ENCODE measurements at places on chromosomes 5 and 9.

DNA sequence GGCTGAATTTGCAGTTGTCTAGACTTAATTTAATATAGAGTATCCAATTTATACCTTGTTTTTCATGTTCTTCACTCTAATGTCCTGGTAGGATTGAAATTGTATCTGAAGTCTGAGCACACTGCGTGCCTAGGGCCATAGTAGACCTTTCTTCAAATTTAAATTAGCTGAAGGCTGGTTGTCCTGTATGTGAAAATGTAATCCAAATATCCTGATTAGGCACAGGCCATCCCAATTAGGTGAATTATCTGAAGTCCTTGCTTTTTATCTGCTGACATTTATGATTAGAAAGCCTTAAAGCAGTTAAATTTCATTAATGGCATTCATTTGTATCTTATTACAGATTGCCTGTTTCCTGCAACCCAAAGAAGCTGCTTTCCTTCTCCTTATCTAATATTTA is 20.4 kb downstream of the CDC26 start:
- no peak for DNase-seq

- DNase-seq = no peak
Observed at GRCh38 chr5:74627646-74628279, 12.8 kb downstream of the ENC1 start.

DNA sequence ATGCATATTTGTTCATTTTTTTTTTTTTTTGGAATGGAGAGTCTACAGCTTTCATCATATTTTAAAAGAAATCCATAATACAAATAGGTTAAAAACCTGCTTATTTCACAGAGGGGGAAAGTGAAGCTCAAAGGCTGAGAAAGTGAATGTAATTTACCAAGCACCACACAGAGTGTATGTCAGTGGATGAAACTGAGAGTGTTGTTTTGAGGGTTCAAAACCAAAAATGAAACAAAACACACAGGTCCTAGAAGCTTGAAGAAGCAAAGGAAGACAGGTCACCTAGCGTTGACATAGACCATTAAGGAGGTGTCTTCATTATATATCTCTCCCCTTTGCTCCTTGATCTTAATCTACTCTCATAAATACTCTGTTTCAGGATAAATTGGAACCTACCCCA is 7.5 kb downstream of the NMUR2 start:
- no peak for DNase-seq

DNA sequence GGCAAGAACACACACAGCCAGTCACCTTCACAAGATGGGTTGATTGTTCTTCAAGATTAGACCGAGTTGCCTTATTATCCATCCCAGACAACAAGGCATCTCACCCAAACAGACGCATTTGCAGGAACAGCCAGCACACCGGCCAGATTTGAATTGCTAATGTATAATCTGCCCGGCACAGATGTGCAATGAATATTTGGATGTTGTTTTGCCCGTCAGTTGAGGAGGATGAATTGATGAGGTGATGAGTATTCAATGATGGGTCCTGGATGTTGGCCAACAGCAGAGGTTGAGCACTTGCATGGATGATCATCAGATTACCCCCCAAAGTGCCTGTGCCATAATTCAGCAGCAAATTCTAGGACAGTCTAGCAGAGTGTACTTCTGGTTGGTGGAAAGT is 20.1 kb downstream of the ALG2 start:
- DNase-seq = no peak

DNA sequence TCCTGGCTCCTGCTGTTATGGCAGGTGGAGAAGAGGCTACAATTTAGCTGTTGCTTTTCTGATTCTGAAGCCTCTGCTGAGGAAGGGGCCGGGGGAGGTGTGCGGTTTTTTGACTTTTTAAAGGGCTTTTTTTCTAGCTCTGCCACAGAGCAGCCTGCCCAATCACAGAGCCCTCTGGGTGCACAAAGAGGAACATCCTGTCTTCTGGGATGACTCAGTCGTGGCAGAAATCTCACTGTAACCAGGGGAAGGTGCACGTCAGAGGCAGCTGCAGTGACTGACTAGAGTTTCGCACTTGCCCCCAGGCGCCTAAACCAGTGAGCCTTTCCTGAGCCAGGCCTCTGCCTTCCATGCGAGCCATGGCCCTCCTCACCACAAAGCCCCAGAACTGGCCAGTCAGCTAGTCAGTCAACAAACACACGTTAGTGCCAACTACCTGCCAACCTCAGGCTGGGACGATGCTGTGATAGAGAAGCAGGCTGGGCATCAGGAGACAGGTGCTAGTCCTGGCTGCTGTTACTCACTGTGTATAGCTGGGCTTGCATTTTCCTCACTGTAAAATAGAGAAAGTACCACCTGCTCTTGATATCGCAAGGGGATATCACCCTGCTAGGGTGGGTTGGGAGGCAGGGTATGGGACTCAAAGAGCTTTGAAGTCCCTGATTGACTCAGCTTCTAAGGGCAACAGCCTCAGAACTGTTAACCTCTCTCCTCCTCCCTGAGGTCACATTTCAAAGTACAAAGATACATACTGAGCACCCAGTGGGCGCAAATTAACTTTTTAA is 2.2 kb downstream of the AKNA start:
- DNase-seq = peak; percentile 82

DNA sequence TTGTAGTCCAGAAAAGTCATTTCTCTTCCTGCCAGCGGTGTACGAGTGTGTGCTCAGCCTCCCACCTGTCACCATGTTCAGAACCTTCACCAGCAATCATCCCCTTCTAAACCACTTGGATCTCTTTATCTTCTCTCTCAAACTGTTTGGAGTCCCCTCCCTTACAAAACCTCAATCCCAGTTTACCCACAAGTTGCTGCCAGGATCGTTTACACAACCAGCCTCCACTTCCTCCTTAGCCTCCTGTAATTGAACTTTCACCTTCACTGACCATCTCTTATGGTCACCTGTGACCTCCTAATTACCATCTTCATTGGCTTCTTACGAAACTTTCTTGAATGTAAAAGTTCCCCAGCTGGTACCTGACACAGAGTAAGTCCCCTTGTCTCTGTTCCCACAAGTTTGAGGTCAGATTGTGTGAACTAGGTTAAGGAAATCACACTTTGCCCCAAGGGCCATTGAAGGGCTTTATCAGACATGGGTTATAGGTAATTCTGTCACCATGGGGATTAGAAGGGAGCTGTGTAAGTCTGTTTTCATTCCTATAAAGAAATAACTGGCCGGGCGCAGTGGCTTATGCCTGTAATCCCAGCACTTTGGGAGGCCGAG is 20.0 kb downstream of the RNF44 start:
- DNase-seq = no peak

DNA sequence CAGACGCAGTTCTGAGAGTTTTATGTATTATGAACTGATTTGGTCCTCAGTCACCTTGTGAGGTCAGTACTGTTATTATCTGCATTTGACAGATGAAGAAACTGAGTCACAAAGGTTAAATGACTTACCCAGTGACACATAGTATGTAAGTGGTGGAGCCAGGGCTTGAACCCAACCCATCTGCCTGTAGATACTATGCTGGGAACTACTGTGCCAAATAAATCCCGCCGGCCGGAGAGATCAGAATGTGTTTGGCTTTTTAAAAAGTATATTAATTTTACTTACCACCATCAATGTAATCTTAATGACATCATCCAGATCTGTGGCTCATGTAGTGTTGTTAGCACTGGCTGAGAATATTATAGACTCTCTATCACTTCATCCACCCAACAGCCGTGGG is 80.8 kb downstream of the ZNF618 start:
- no peak for DNase-seq

DNA sequence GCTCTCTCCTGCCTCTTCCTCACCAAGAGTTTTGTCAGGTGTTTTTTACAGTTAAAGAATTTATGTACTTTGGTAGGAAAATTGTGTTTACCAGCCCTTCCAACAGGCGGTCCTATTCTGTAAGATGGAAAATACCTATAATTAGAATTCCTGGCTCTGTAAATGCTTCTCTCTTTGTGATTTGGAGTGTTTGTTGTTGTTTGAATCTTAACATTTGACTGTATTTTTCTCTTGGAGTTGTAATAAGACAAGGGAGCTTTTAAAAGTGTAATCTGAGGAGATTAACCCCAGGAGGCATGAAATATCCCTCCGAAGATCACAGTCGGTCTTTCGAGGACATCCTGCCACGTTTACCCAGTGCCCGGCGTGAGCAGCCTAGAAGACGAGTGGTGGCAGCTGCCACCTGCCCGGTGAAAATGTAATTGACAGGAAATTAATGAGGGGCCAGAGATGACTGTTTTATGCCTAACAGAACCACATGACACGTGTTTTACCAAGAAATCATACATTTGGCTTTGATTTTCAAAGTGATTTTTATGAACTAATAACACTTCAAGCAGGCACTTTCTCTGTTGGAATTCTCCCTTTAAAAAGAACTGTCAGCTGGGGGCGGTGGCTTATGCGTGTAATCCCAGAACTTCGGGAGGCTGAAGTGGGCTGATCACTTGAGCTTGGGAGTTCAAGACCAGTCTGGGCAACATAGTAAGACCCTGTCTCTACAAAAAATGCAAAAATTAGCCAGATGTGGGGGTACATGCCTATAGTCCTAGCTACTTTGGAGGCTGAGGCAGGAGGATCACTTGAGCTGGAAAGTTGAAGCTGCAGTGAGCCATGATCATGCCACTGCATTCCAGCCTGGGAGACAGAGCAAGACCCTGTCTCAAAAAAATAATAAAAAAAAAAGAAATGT is 20.0 kb downstream of the ANKRD33B start:
- no peak for DNase-seq

DNA sequence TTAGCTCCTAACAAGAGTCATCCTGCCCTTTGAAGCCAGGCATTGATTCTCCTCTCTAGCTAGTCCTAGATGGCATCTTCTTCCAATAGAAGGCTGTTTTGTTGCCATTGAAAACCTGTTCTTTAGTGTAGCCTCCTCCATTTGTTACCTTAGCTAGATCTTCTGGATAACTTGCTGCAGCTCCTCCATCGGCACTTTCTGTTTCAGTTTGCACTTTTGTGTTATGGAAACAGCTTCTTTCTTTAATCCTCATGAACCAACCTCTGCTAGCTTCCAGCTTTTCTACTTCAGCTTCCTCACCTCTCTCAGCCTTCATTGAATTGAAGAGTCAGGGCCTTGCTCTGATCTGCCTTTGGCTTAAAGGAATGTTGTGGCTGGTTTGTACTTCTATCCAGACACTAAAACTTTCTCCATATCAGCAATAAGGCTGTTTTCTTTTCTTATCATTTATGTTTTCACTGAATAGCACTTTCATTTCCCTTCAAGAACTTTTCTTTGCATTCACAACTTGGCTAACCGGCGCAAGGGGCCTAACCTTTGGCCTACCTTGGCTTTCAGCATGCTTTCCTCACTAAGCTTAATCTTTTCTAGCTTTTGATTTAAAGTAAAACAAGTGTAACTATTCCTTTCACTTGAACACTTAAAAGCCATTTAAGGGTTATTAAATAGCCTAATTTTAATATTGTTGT is 166.5 kb upstream of the SLC12A2 start:
- no peak for DNase-seq

- DNase-seq = no peak
Observed at GRCh38 chr5:92885950-92886349, 695.1 kb downstream of the NR2F1-AS1 start.

DNA sequence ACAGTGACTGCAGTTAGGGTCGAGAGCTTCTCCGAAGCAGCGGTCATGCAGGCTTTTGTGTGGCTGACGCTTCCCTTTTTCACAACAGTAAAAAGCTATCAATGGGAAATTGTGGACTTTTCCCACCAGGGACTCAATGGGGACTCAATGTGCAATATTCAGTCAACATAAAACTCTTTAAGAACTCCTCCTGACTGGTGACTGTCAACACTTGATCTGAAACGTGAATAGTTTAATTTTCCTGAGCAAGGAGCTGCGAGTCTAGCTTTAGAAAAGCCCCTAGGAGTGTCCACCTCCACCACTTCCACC is 28.7 kb downstream of the EXOC3 start:
- no peak for DNase-seq

DNA sequence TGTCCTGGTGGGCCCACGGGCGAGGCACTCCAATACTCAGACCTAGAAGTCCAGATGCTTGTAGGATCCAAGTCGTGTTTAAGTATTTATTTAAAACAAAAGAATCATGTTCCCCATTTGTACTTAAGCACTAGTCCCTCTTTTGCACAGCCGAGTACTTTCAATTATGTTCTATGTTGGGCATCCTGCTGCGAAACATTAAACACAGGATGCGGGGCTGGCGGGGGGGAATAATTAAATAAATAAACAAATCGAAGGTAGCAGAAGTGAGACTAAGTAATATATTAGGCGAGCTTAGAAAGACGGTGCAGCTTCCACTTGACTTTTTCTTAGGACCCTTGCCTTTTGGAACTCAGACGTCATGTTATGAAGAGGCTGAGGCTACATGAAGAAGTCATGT is 1129.2 kb upstream of the ACO1 start:
- no peak for DNase-seq

DNA sequence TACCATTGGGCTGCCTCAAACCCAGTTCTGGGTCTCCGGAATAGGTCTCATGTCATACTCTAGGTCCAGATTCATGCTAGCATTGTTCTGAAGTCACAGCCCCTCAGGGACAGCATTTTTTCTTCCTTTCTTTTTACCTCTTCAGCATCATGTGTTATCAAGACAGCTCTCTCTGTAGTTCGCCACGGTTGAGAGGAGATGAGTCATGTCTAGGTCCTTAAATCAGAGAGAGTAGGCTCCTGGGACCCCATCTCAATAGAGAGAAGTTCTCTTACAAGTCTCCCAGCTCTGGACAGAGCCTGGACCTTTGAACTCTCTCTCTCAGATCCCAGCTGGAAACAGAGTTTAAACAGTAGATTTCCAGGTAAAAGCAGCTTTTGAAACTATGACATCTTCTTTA is 332.4 kb upstream of the CD180 start:
- no peak for DNase-seq
